ENCODE measurements at places on chromosomes 5 and 9.

- no peak overlapping the region for H3K4me3 ChIP-seq
- no peaks in the 10 kb centered on the region for H3K36me3 ChIP-seq
- no peak overlapping the region for H3K27ac ChIP-seq
- no peaks in the 10 kb centered on the region for H3K4me1 ChIP-seq
- DNase-seq = no peak
- H3K27me3 ChIP-seq = no peaks in the 10 kb centered on the region
These were observed 516.6 kb upstream of the DAB2 start for GRCh38 chr5:39941416-39941815.

DNA sequence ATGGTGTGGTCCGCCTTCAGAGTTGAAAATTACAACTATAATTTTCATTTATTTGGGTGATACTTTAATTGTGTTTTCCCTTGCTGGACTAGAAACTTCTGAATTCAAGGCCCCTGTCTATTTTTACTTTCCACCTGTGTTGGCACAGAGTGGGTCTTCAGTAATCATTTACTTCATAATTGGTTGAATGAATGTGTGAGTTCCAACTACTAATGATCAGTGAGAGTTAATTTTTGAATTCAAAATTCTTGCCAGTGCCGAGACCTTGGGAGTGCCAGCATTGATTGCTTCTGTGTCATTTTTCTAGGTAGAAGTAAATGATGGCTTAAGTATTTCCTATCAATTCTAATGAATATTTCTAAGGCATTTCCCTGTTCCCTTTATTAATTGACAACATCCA is 61.4 kb downstream of the PARP8 start:
- no peak for DNase-seq
- no peaks in the 10 kb centered on the region for H3K27me3 ChIP-seq
- H3K36me3 ChIP-seq = no peaks in the 10 kb centered on the region
- no peak overlapping the region for H3K4me3 ChIP-seq
- H3K4me1 ChIP-seq = peaks cover 80% of the 10 kb centered on the region
- H3K27ac ChIP-seq = peak overlapping the region; percentile 49

- peaks cover 4% of the 10 kb centered on the region for H3K27me3 ChIP-seq
- no peaks in the 10 kb centered on the region for H3K4me1 ChIP-seq
- no peak overlapping the region for H3K4me3 ChIP-seq
- H3K36me3 ChIP-seq = no peaks in the 10 kb centered on the region
- no peak overlapping the region for H3K27ac ChIP-seq
- DNase-seq = no peak
These were observed 190.6 kb upstream of the C9orf72 start for GRCh38 chr9:27763831-27764230.

- H3K4me3 ChIP-seq = no peak overlapping the region
- no peaks in the 10 kb centered on the region for H3K4me1 ChIP-seq
- no peak overlapping the region for H3K27ac ChIP-seq
- H3K36me3 ChIP-seq = no peaks in the 10 kb centered on the region
These were observed 105.7 kb upstream of the SARDH start for GRCh38 chr9:133843751-133844397.

DNA sequence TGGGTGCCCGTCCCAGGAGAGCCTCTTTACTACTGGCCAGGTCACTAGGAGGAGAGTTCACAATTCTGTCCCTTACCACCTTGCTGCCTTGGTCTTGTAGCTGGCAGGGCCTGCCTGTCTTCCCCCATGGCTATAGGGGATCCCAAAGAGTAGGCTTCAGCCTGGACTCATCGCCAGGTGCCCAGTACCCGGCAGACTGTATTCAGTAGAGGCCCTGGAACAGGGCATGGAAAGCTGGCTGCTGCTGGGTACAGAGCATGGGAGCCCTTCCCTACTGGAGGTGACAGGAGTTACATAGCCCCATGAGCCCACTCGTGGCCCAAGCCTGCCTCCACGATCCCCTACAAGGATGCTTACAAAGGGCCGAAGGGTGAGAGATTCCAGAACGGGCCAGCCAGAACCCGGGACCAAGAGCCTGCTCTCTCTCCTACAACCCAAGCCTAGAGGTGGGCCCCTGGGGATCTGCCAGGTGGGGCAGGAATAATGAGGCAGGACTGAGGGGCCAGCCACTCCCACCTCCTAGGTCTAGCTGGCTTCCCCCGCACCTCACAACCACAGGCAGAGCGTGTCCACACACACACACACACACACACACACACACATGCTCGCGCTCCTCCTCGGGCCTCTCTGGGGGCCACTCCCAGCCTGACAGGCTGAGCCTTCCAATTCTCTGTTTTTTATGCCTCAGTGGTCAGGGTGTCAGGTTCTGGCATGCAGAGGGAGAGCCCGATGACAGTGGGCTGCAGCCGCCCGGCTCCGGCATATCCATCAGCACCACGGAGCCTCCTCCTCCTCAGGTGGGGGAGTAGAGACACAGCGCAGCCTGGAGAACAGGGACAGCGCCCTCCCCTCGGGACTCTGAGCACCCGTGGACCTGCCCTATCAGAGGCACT is 186.0 kb downstream of the PAX5 start:
- H3K27ac ChIP-seq = no peak overlapping the region
- no peaks in the 10 kb centered on the region for H3K4me1 ChIP-seq
- peaks cover 3% of the 10 kb centered on the region for H3K27me3 ChIP-seq

GRCh38 chr9:127886401-127886972 is 9.0 kb upstream of the AK1 start:
- DNase-seq = no peak
- H3K36me3 ChIP-seq = peaks cover 19% of the 10 kb centered on the region
- no peak overlapping the region for H3K27ac ChIP-seq
- H3K27me3 ChIP-seq = peaks cover 2% of the 10 kb centered on the region
- H3K4me1 ChIP-seq = peaks cover 19% of the 10 kb centered on the region

- peak overlapping the region; percentile 100 for H3K27ac ChIP-seq
- H3K36me3 ChIP-seq = no peaks in the 10 kb centered on the region
- no peak for DNase-seq
- peaks cover 68% of the 10 kb centered on the region for H3K4me1 ChIP-seq
- H3K27me3 ChIP-seq = peaks cover 8% of the 10 kb centered on the region
These were observed 2.1 kb downstream of the CD72 start for GRCh38 chr9:35615981-35616680.

- no peak for DNase-seq
- H3K4me1 ChIP-seq = no peaks in the 10 kb centered on the region
- no peak overlapping the region for H3K27ac ChIP-seq
- H3K27me3 ChIP-seq = peaks cover 7% of the 10 kb centered on the region
- no peaks in the 10 kb centered on the region for H3K36me3 ChIP-seq
These were observed 90.0 kb upstream of the FANCC start for GRCh38 chr9:95407524-95407923.

DNA sequence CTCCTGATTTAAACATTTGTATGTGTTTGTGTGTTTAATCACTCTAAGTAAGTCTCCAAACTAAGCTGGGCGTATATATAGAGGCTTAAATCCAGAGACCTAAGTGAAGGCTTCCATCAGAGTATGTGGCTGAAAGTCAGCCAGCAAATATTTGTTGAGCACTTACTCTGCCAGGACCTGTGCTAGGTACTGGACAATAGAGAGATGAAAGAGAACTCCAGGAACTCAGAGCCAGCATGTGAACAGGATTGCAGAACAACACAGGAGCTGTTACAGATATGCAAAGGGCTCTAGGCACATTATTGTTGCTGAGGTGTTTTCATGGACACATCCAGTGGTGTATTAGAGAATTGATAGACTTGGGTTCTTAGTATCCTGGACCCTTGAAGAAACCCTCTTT is 4.7 kb upstream of the BNIP1 start:
- H3K27me3 ChIP-seq = peaks cover 11% of the 10 kb centered on the region
- H3K4me3 ChIP-seq = no peak overlapping the region
- no peak overlapping the region for H3K27ac ChIP-seq

- H3K4me3 ChIP-seq = no peak overlapping the region
- DNase-seq = no peak
- peaks cover 3% of the 10 kb centered on the region for H3K36me3 ChIP-seq
- no peaks in the 10 kb centered on the region for H3K4me1 ChIP-seq
These were observed 71.7 kb upstream of the FCN1 start for GRCh38 chr9:134989206-134990065.

GRCh38 chr9:126698756-126699155 is 85.0 kb downstream of the LMX1B start:
- no peak overlapping the region for H3K4me3 ChIP-seq
- H3K27ac ChIP-seq = no peak overlapping the region
- H3K36me3 ChIP-seq = no peaks in the 10 kb centered on the region
- H3K27me3 ChIP-seq = peaks cover 5% of the 10 kb centered on the region

DNA sequence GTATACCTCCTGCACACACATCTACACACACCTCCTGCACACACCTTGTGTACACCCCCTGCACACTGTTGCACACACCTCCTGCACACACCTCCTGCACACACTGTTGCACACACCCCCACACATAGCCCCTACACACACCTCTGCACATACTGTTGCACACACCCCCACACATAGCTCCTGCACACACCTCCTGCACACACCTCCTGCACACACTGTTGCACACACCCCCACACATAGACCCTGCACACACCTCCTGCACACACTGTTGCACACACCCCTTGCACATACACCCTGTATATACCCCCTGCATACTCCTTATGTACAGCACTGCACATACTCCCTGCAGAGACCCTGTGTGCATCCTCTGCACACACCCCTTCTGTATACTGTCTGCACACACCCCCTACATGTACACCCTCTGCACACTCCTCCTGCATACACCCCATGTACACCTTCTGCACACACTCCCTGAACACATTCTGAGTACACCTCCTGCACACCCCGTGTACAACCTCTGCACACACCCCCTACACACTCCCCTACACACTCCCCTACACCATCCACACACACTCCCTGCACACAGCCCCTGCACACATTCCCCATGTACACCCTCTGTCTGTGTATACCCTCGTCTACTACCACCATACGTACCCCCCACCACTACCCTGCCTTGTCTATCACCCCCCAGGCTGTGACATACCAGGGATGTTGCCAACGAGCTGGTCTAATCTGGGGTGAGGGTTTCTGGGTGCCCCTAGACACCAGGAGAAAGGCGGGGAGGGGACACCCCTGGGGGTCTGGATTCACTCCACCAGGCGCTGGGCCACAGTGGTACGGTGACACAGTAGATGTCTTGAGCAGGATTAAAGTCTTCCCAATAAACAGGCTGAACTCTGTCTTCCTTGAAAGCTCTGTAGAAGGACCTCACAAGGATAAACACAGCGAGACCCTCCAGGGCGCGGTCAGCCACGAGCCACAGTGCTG is 1.1 kb upstream of the CEP72 start:
- H3K4me1 ChIP-seq = peaks cover 37% of the 10 kb centered on the region
- peak overlapping the region; percentile 80 for H3K4me3 ChIP-seq
- H3K27ac ChIP-seq = no peak overlapping the region
- DNase-seq = no peak
- H3K36me3 ChIP-seq = peaks cover 5% of the 10 kb centered on the region
- H3K27me3 ChIP-seq = peaks cover 3% of the 10 kb centered on the region

GRCh38 chr5:179533907-179534306 is 16.4 kb upstream of the RUFY1 start:
- no peak overlapping the region for H3K27ac ChIP-seq
- H3K4me1 ChIP-seq = peaks cover 16% of the 10 kb centered on the region
- no peak for DNase-seq
- no peaks in the 10 kb centered on the region for H3K27me3 ChIP-seq
- H3K4me3 ChIP-seq = peak overlapping the region; percentile 70

- no peaks in the 10 kb centered on the region for H3K4me1 ChIP-seq
- no peak overlapping the region for H3K27ac ChIP-seq
- no peak overlapping the region for H3K4me3 ChIP-seq
- DNase-seq = no peak
- H3K27me3 ChIP-seq = peaks cover 10% of the 10 kb centered on the region
These were observed 10.5 kb downstream of the PROP1 start for GRCh38 chr5:177985430-177986040.

GRCh38 chr5:52760695-52761366 is 26.9 kb upstream of the ITGA1 start:
- H3K4me1 ChIP-seq = no peaks in the 10 kb centered on the region
- peaks cover 2% of the 10 kb centered on the region for H3K27me3 ChIP-seq
- H3K36me3 ChIP-seq = no peaks in the 10 kb centered on the region
- no peak overlapping the region for H3K27ac ChIP-seq

DNA sequence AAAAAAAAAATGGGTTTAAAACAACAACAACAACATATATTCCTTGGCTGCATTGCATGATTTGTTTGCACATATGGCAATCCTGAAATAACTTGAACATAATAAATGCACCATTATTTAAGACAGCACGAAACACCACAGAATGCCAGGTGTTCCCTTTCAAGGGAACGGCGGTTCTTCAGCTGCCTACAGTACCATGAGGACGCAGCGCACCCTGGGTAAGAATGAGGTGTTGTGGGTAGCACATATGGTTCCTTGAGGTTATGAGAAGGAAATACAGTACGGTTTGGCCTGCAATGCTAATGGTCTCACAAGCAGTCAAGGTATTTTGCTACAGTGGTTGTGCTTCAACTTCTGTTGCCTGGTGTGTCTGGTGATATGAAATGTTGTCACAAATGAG is 174.8 kb downstream of the SLC12A2 start:
- no peak for DNase-seq
- H3K4me3 ChIP-seq = no peak overlapping the region
- no peak overlapping the region for H3K27ac ChIP-seq

DNA sequence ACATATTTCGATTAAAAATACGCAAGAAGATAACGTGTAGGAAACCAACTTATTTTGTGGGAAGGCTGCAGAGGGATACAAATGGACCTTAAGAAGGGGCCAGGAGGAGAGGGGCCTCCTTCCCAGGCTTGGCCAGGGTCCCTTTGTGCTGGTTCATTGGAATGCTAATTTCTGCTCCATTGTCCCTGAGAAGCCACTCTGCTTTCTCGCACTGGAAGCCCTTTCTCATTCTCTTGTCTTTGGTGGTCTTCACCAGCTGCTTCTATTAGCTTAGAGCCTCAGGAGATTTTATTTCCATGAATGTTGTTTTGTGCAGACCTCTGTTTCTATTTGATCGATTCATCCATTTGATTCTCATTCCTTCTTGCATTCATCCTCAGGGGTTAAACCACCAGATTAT is 325.4 kb downstream of the TMEM38B start:
- H3K4me1 ChIP-seq = no peaks in the 10 kb centered on the region
- no peak for DNase-seq
- no peak overlapping the region for H3K27ac ChIP-seq
- no peak overlapping the region for H3K4me3 ChIP-seq

GRCh38 chr9:112166176-112167140 is 8.6 kb downstream of the SUSD1 start:
- DNase-seq = no peak
- peaks cover 4% of the 10 kb centered on the region for H3K36me3 ChIP-seq
- peak overlapping the region; percentile 23 for H3K4me3 ChIP-seq
